ENCODE measurements at places on chromosomes 11 and 22.

- DNase-seq: no peak
These were observed 537.6 kb downstream of the TBC1D22A start for GRCh38 chr22:47299863-47300697.

GRCh38 chr11:6319704-6320410 is 444 bp downstream of the CAVIN3 start:
- DNase-seq: no peak

GRCh38 chr11:58923300-58923788 is 15.9 kb upstream of the GLYATL1 start:
- DNase-seq: no peak

DNA sequence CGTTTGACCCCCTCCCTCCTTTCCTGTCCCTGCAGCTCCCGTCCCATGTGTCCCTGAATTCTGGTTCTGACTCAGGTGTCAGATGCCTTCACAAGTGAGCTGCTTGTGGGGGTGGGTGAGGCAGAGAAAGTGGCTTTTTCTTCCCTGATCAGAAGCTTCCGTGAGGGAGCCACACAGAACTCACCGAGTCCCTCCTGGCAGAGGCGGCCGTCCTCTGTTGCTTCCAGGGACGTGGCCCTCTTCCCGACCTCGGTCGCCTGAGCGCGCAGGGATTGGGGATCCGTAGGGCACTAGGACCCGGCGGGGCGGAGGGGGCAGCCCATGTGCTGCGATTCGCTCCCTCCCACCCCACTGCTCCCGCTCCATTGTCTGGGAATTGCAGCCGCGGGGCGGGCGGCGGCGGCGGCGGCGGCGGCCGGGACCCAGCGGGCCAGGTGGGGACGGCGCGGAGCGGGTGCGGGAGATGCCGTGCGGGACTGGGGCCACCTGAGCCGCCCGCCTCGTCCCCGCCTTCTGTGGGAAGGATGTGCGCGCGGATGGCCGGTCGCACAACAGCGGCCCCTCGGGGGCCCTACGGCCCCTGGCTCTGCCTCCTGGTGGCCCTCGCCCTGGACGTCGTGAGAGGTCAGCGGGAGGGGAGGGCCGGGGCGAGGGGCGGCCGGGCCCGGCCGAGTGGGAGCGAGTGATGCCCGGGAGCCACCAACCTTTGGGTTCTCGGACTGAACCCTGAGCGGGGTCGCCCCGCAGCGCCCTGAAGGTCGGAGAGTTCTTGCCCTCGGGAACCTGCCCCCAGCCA is at the start of gene TMEM132A:
TSS of gene TMEM132A (plus strand) at position 351 of the 796 bp plus-strand sequence. CDS start at position 525, 174 bp downstream.
- DNase-seq: peak; percentile 23

- DNase-seq: no peak
These were observed 3.0 kb downstream of the PKP3 start for GRCh38 chr11:396948-397548.

Measured in NCI-H524 treated with DMSO at 0.1 percent for 48 hours (cell line).